MCF 10A (cell line): ENCODE measurements at places on chromosomes 3 and 15. TPM values are rescaled to one million over a fixed set of nuclear protein-coding genes. Genes with fewer than 3 reads are reported as not detected.

Gene RBPMS2
- 0.16 and 0.17 TPM in 2 replicates for total RNA-seq

Gene CCR2
- total RNA-seq = not detected in 2 replicates

Gene GOLGA6B
- not detected in 2 replicates for total RNA-seq

Gene ADGRG7
- not detected in 2 replicates for total RNA-seq

Gene CP
- 0.37 TPM in 1 of 2 replicates, not detected in the other for total RNA-seq

Gene C3orf22
- not detected in 2 replicates for total RNA-seq

Gene GOLGA6L6
- not detected in 2 replicates for total RNA-seq

Gene GHSR
- total RNA-seq = not detected in 2 replicates

Gene PLA2G4D
- total RNA-seq = not detected in 2 replicates

Gene HIGD2B
- total RNA-seq = not detected in 2 replicates

Gene SLC9A9
- total RNA-seq = 2.0 and 2.2 TPM in 2 replicates

Gene CLDN1
- 197 and 263 TPM in 2 replicates for total RNA-seq

Gene CDV3
- total RNA-seq = 278 and 309 TPM in 2 replicates

Gene ARRDC4
- total RNA-seq = 36.0 and 39.8 TPM in 2 replicates

Gene NR1I2
- not detected in 2 replicates for total RNA-seq

Gene ANKUB1
- not detected in 2 replicates for total RNA-seq

Gene TAGLN3
- not detected in 2 replicates for total RNA-seq

Gene ACOX2
- 4.3 and 14.4 TPM in 2 replicates for total RNA-seq

Gene NEIL1
- total RNA-seq = 6.6 and 9.5 TPM in 2 replicates

Gene TF
- total RNA-seq = 0.12 and 0.19 TPM in 2 replicates

Gene ERICH6
- total RNA-seq = not detected in 2 replicates

Gene CCR4
- not detected in 2 replicates for total RNA-seq

Gene OR5K4
- total RNA-seq = not detected in 2 replicates

Gene KLHL40
- not detected in 2 replicates for total RNA-seq

Gene PSTPIP1
- total RNA-seq = 1.2 TPM in 2 replicates

Gene CYP19A1
- total RNA-seq = 1.1 TPM in 1 of 2 replicates, not detected in the other

Gene GUCA1C
- not detected in 2 replicates for total RNA-seq

Gene CCDC33
- not detected in 2 replicates for total RNA-seq

Gene TRIM69
- total RNA-seq = 8.2 and 12.2 TPM in 2 replicates

Gene ISLR2
- total RNA-seq = not detected in 2 replicates

Gene GOLGA8J
- 0.21 TPM in 1 of 2 replicates, not detected in the other for total RNA-seq

Gene NRG4
- total RNA-seq = not detected in 2 replicates

Gene ZBED2
- total RNA-seq = 6.5 and 19.0 TPM in 2 replicates

Gene TMEM44
- total RNA-seq = 8.3 and 13.2 TPM in 2 replicates

Gene GP5
- total RNA-seq = 0.15 TPM in 1 of 2 replicates, not detected in the other

Gene TMC3
- total RNA-seq = not detected in 2 replicates

Gene GATA2
- total RNA-seq = 0.51 and 0.56 TPM in 2 replicates

Gene ACKR4
- total RNA-seq = not detected in 2 replicates

Gene ST3GAL6
- 1.2 and 1.5 TPM in 2 replicates for total RNA-seq

Gene LEKR1
- total RNA-seq = 1.3 and 2.2 TPM in 2 replicates

Gene NR2E3
- 0.49 and 0.56 TPM in 2 replicates for total RNA-seq

Gene IL17RD
- 0.91 and 1.2 TPM in 2 replicates for total RNA-seq

Gene PCBP4
- total RNA-seq = 26.4 TPM in 2 replicates

Gene CNBP
- total RNA-seq = 519 and 557 TPM in 2 replicates

Gene NCKIPSD
- total RNA-seq = 23.8 and 26.9 TPM in 2 replicates

Gene LRRIQ4
- not detected in 2 replicates for total RNA-seq

Gene THPO
- not detected in 2 replicates for total RNA-seq

Gene AP3B2
- total RNA-seq = 6.1 and 7.5 TPM in 2 replicates

Gene TMEM212
- total RNA-seq = not detected in 2 replicates

Gene THSD4
- 36.3 and 38.2 TPM in 2 replicates for total RNA-seq

Gene RLBP1
- not detected in 2 replicates for total RNA-seq
